Kidney (tissue), 22 donors: ENCODE measurements at places on chromosomes 2 and 18. TPM values are rescaled to one million over a fixed set of nuclear protein-coding genes. Genes with fewer than 3 reads are reported as not detected.

RNF125 gene
- polyA plus RNA-seq = 0.62 TPM

DNA sequence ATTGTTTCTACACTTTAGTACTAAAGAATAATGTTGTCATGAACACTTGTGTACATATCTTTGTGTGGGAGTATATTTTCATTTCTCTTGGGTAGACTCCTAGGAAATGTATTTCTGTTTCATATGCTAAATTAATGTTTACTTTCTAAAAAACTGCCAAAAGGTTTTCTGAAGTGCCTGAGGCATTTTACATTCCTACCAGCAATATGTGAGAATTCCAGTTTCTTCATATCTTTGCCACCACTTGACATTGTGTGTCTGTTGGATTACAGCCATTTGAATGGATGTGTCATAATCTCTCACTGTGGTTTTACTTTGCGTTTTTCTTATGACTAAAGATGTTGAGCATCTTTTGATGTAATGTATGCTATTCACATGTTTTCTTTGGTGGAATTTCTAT, 428.2 kb upstream of the KCNH7 start:
- no peak for DNase-seq

- no peak for DNase-seq
These were observed 412.1 kb downstream of the IRS1 start for GRCh38 chr2:226387499-226387942.

- DNase-seq = no peak
These were observed 6.7 kb upstream of the TNFAIP6 start for GRCh38 chr2:151350579-151351195.

DNA sequence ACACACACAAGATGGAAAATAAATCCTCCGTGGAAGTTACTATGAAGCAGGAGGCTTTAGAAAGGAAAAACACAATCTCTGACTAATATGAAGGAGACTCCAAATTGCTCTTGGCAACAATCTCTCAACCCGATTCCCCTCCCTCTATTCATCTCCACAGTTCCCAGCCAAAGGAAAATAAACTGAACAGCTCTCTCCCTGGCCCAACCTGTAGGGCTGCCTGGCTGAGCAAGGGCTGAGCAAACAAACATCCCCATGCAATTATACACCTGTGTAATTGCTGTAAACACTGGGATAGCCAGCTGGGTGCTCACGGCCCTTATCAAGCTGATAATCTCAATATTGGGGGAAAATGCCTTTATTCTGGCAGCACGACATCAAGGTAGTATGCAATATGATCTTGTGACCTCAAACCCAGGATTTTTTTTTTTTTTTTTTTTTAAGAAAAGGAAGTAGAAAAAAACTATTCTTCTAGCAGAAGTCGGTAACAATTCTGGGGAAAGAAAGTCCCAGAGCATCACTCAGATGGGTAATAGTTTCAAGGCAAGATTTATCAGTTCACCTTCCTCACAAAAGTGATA, 203.3 kb upstream of the SMAD2 start:
- DNase-seq = peak; percentile 64

- DNase-seq = no peak
These were observed 50.9 kb upstream of the PSMD14 start for GRCh38 chr2:161257123-161257952.

DNA sequence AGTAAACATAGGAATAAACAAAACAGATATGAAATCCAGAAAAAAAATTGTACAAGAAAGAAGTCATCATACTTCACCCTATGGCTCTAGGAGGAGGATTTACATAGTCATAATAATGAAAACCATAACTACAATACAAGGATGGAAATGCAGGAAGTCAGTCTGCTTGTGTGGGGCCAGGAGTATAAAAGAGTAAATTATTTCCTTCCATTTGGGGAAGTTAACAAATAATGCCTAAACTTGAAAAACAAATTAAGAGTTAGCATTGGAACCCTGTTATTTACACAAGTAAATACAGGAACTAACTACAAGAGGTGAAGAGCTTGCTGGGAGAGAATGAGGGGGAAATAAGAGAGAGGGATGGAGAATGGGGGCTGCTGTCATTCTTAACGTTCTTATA, 15.4 kb downstream of the TMEM163 start:
- no peak for DNase-seq

ROCK1 gene
- polyA plus RNA-seq = 10.5 TPM

DNA sequence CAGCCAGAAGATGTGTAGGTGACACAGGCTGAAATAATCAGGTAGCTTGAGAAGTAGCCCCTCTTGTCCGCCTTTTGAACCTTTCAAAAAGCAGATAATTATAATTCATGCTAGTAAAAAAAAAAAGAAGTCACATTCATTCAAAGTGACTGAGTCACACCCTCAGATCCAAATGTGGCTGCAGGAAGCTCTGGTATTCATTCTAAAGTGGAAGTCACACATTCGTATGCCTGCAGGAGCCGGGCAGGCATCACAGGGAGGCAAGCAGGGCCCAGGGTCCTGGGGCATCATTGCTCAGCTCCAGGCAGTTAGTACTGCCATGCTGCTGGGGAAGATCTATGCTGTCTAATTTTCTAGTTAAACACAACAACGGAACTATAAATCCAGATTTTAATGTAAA, 21.7 kb upstream of the RAB11FIP5 start:
- no peak for DNase-seq

PXDN gene
- polyA plus RNA-seq = 4.7 TPM

GRCh38 chr2:84942166-84942565, 28.8 kb upstream of the KCMF1 start:
- no peak for DNase-seq

- DNase-seq = peak; percentile 81
These were observed 159.9 kb downstream of the LOXHD1 start for GRCh38 chr18:46497129-46497528.

DNA sequence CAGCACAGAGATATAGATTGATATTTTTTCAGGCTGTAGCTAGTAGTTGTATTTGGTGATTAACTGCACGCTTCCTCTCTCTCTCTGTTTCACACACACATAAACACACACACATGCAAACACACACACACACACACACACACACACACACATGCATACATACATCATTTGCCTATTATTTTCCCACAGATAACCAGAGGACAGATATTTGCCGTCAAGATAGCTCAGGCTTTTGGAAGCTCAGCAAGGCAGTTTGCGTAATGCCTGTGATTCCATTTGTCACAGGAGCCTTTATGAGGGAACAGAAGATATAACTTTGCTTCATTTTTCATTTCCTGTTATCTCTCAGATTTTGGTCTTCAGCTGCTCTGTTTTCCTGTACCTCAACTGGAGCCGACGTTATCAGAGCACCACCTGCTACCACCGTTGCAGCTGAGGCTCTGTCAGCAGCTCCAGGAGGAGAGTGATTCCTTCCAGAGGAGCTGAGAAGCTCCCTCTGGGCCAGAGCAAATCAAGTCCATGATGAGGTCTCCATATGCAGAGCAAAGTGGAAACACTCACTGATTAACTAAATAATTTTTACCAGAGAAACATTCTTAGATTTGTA, 341.9 kb upstream of the PIK3C3 start:
- no peak for DNase-seq

DNA sequence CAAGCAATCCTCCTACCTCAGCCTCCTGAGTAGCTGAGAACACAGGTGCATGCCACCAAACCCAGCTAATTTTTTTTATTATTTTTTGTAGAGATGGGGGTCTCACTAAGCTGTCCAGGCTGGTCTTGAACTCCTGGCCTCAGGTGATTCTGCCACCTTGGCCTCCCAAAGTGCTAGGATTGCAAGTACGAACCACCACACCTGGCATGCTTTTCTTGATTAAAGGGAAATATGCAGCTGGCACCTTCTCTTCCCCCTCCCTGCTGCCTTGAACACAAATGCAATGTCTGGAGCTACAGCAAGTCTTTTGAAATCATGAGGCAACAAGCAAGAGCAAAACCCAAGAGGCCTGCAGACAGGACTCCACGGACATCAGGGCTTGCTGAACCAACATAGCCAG, 26.8 kb upstream of the BIN1 start:
- DNase-seq = no peak

- DNase-seq = no peak
These were observed 21.0 kb downstream of the TCF7L1 start for GRCh38 chr2:85154048-85154753.

- DNase-seq = no peak
These were observed 206.6 kb downstream of the HAUS1 start for GRCh38 chr18:46310675-46311345.

DNA sequence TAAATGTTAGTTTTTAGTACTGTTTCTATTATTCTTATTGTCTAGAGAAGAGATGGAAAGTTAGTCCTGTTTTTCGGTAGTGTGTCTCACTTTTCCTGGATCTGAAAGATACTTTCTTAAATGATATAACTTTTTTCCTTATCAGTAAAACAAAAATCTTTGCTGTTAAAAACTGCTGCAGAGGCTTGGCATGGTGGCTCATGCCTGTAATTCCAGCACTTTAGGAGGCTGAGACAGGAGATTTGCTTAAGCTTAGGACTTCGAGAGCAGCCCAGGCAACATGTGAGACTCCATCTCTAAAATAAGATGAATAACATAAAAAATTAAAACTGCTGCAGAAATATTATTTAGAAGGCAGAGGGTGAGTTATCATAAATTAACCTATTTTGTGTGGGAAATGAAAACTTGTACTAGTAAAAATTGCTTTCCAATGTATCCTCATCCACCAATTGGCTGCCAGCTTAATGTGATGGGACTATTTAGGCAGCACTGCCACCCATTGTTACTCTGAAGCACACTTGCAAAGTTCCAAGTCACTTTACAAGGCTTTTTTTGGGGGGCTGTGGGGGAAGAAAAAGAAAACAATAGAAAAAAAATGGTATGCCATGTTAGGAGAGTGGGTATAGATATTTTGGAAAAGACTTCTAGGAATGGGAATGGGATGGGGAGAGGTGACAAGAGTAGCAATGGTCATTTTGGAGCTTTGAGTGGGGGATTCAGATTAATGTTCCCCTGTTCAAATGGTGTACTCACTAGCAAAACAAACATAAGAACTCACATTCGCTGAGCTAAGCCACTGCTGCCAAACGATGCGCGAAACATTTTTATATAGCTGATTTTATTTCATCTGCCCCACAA, 62.7 kb downstream of the MEIS1 start:
- no peak for DNase-seq

KIF5C gene
- polyA plus RNA-seq = 1.0 TPM

DNA sequence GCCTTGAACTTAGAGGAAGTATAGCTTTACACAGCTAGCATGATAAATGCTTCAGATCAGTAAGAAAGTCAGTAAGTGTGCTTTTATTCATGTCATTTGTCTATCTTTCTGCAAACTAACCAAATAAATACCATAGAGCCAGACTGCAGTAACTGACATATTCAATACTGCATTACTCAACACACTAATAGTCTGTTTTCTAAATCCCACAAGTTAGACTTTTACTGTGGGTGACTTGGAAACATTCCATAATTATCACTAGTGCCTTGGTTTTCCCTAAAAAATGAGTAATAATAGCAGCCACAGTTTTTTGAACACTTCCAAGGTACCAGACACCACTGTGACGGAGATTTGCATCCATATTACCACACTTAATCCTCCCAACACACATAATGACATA, 33.0 kb downstream of the ACVR1 start:
- DNase-seq = no peak

DNA sequence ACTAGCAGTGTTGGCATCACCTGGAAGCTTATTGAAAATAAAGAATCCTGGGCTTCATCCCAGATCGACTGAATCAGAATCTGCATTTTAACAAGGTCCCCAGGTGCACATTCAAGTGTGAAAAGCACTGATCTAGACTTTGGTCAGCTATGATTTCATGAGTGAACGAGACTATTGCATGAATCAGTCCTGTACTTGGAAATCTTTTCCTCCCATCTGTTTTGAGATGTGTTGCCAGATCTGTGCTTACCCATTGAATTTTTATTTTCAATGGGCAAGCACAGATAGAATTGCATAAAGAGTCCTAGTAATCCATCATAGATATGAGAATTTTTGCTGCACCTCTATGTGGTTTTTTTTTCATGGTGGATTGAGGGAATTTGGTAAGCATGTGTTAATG, 64.0 kb downstream of the PMS1 start:
- no peak for DNase-seq

- no peak for DNase-seq
These were observed 50.2 kb downstream of the COL4A3 start for GRCh38 chr2:227214622-227215041.

B4GALT6 gene
- polyA plus RNA-seq = 2.1 TPM

COLEC11 gene
- 34.6 TPM for polyA plus RNA-seq

CLEC4F gene
- not detected for polyA plus RNA-seq

DNA sequence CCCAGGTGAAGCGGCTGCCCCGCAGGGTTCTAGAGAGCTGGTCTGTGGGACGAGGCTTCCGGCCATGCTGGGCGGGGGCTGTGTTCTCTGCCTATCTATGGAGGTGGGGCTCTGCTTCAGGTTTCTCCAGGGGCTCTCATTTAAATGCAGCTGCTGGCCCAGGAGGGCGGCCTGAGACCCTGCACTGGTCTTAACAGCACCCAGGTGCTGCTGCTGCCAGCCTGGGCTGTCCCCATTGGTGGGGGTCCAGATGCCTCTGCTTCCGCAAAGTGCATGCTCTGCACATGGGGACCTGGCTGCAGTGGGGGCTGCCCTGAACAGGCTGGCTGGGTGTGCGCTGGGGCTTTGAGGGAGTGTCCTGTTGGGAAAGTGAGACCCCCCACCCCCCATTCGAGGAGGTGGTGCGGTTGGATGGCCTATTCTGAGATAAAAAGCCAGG, 29.7 kb upstream of the ALLC start:
- no peak for DNase-seq
